Right lobe of liver (tissue), 6 donors: ENCODE measurements at places on chromosomes 4 and X.

DNA sequence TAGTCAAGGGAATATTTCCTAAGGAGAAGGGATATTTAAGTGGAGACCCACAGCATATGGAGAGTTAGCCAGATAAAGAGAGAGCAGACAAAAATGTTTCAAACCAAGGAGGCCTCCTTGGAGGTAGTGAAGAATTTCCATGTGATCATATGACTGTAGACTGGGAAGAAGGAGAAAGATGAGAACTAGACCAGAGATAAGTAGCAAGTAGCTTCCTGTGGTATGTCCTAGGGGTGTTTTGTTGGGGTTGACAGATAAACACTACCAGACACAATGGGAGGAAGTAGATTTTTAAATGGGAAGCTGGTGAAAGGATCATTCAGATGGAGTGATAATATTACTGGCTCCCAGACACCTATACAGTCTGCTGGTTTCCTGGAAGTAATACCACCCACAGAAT is 13.6 kb downstream of the SYAP1 start:
- DNase-seq = no peak

GRCh38 chrX:38627683-38628082 is 66.3 kb downstream of the TSPAN7 start:
- DNase-seq = no peak

GRCh38 chrX:41707218-41707617 is 16.8 kb upstream of the GPR82 start:
- DNase-seq = no peak

DNA sequence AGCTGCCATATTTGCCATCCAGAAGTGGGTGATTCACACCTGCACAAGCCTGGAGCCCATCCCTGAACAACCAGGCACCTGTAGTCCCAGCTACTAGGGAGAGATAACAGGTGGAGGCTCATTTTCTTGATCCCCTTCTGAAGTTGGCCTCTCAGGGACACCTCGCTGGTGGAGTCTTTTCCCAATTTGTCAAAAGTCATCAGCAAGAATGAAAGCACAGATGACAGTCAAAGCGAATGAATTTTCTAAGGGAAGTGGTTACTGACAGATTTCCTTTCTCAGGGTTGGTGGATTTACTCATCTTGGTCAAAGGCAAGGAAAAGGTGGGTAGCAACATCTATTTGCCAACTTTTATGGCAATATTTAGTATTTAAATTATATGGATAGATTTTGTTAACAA is 36.5 kb downstream of the FGFBP1 start:
- no peak for DNase-seq

DNA sequence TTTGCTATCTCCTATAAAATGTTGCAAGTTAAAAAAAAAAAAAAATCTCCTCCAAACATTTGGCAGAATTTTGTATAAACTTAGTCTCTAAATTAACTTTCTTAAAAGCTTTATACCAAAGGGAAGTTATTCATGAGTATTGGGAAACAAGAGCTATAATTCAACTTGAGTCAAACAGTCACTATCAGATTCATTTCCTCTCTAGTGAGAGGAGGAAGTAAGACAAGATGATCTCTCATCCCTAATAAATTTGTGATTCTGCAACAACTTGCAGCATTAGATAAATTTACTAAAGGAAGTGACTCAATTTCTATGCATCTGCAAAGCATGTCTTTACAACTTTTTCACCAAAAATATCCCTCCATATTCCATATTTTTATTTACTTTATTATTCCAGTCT is 135.4 kb upstream of the GNPDA2 start:
- DNase-seq = no peak

GRCh38 chrX:99117011-99117410 is 1293.1 kb downstream of the PCDH19 start:
- no peak for DNase-seq

- DNase-seq = no peak
These were observed 32.5 kb downstream of the HMGB2 start for GRCh38 chr4:173301518-173302201.

GRCh38 chr4:26365537-26366150 is 44.8 kb downstream of the RBPJ start:
- no peak for DNase-seq

- DNase-seq = peak; percentile 49
These were observed 645 bp downstream of the AMMECR1 start for GRCh38 chrX:110317061-110317819.

DNA sequence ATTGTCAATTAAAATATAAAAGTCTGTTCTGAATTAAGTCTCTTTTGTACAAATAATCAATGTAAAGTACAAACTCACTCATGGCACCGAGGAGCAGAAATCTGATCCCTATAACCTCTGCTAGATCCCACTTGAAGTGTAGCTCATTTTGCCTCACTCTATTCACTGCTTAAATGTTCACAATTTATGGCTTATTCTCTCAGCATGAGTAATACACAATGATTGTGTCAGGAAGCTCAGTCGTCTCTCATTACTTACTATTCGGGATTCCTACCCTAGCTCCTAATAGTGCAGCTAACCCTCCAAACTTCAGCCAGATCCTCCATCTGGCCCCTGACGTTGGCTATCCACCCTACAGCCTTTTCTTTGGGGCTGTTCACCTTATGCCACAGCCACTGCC is 4.7 kb upstream of the AMMECR1 start:
- DNase-seq = no peak

DNA sequence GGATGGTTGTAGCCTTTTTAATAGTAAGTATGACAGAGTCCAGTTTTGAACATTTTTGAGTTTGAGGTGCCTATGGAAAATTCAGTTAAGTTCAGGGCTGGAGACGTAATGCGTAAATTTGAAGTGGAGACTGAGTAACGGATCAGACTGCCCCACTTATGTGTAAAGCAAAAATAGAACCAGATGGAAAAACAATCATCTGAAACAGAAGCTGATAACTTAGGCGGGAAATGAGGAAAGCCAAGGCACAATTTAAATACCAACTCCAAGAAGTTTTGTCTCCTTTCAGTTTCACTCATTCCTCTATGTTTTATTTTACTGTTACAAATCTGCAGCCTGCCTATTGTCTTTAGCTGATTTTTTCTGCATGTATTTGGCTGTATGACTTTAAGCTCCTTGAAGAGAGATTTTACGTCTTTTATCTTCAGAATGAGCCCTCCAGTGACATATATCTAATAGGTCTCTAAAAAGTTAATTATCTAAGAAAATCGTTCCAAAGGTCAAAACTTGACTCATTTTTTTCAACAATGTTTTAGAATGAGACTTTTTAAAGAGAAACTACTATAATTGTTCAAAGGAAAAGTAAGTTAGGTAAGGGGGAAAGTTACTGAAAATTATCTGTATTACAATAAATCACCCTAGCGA is 1.1 kb downstream of the SGCB start:
- no peak for DNase-seq

DNA sequence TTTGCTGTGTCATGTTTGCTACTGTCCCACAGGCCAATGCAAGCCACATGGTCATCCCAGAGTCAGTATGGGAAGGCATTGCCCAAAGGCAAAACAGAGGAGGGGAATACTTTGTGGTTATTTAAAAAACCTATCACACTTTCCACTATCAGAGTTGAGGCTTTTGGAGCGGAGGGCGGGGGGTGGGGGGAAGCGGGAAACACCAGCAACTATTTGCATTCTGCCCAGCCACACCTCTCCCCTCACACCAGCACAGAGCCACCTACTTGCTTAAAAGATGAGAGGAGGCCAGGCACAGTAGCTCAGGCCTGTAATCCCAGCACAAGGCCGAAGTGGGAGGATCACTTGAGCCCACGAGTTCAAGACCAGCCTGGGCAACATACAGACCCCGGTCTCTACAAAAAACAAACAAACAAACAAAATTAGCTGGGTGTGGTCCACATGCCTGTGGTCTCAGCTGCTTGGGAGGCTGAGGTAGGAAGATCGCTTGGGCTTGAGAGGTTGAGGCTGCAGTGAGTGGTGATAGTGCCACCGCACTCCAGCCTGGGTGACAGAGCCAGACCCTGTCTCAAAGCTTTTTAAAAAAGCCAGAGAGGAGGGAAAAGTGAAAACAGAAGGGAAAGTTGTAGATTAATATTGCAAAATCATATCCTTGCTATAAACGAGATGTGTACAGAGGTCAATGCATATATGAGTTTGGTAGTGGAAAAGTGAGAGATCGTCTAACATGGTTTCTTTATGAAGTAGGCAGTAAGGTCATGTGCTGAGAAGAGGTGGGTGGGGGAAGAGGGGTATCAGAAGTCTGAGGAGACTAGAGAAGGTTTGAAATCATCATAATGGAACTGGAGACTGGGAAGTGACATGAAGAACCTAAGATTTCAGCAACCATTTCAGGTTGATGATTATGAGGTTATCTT is 1.9 kb upstream of the CHST7 start:
- DNase-seq = no peak

- DNase-seq = no peak
These were observed 4.8 kb downstream of the VSIG1 start for GRCh38 chrX:108049649-108050048.

DNA sequence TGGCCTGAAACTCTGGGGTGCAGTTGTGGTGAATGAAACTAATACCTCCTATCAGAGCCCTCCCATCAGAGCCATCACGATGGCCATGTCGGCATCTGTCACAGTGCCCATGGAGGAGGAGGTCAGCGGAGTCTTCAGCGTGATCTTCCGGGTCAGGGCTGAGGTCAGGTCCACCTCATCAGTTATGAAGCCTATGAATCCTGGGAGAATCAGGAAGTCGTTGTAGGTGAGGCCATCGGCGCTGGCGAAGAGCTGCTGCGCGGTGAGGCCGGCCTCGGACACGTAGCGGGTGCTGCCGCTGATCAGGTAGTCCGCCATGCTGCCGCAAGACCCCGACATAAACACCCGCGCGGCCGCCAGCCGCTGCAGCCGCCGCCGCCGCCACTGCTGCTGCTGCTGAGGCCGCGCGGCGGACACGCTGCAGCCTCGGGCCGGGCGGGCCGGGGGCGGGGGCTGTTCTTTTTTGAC is 376.7 kb upstream of the MAOA start:
- no peak for DNase-seq

GRCh38 chr4:12956026-12956425 is 528.1 kb downstream of the RAB28 start:
- DNase-seq = no peak

- DNase-seq = no peak
These were observed 210.6 kb downstream of the COL25A1 start for GRCh38 chr4:109091727-109092409.

- peak; percentile 70 for DNase-seq
These were observed 239.6 kb downstream of the GRXCR1 start for GRCh38 chr4:43132010-43132582.

- peak; percentile 27 for DNase-seq
These were observed 11.2 kb upstream of the ZNF185 start for GRCh38 chrX:152886716-152887115.

DNA sequence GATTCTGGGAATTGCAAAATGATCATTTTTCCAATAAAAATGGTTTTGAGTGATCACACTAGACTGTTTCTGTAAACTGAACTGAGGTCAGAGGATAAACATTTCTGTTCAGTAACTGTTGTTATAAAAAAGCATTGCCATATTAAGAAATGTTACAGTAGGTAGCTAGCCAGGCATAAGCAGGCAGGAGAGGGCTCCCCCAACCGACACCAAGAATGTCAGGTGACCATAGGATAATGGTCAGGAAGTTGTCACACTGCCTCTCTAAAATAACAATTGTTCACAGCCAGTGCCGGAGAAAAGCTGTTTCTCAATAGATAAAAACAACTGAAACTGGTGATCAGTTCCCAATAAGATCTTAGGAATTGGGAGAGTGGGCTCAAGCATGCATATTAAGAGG is 306.2 kb upstream of the SLIT2 start:
- no peak for DNase-seq

GRCh38 chr4:87007528-87008446 is 73.0 kb downstream of the AFF1 start:
- DNase-seq = peak; percentile 77

DNA sequence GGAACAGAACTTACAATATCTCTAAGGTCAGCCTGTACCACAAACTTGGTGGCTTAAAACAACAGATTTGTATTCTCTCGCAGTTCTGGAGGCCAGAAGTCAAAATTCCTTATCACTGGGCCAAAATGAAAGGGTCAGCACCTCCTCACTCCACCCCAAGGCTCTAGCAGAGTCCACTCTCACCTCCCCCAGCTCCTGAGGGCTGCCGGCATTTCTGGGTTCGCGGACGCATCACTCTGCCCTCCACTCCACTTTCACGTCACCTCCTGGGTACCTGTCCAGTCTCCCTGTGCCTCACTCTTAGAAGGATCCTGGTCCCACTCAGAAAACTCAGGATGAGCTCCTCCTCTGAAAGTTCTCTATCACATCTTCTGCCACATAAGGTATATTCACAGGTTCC is 34.6 kb downstream of the JAKMIP1 start:
- no peak for DNase-seq

DNA sequence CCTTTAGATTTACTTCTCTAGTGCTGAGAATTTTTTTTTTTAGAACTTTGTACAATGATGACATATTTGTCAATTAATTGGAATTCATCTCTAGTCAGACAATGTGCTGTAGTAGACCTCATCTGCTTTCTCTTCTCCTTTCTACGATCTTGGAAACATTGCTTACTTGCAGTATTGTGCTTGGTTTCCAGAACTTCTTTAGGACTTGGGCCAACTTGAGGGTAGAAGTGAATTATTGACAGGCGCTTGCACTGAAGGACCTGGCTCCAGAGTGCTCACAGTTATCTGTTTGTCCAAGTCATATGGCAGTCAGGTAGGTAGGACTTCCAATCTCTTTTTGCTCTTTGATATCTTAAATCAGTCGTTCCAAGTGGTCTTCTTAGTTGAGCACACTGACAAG is 39.6 kb downstream of the FNIP2 start:
- no peak for DNase-seq

DNA sequence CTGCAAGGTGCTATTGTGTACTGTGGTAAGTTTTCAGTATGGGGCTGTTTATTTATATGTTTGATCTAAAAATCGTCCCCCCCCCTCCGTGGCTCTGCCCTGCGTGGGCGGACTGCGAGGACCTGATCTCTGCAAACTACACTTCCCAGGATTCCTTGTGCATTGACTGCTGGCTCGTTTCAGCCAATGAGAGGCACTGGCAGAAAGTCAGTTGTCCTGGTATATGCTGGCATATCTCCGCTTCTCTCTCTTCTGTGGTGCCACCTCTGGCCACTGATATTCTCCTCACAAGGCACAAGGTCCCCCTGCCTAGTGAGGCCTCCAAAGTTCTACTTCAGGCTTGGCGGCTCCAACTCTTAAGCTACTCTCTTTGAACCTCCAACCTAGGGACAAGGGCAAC is 168.8 kb upstream of the ZFP42 start:
- no peak for DNase-seq

- no peak for DNase-seq
These were observed 550 bp upstream of the CHM start for GRCh38 chrX:86047936-86048280.

GRCh38 chrX:19893727-19894126 is 6.3 kb upstream of the SH3KBP1 start:
- DNase-seq = no peak

DNA sequence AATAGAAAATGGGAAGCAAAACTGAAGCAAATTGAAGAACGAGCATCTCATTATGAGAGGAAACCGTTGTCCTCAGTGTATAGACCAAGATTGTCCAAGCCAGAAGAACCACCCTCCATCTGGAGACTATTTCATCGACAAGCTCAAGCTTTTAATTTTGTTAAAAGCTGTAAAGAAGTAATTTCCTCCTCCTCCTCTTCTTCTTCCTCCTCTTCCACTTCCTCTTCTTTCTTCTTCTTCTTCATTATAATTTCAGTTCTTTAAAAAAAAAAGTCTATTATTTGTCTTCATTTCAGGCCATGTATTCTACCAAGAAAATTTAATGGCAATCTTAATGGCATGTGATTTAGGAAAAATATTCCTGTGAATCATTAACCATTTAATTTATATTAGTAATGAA is 7.6 kb downstream of the PRIMPOL start:
- DNase-seq = no peak

- DNase-seq = no peak
These were observed 328.3 kb downstream of the KLHL13 start for GRCh38 chrX:117788339-117788738.
